Right ventricle myocardium inferior (tissue), 1 donor: ENCODE measurements at places on chromosomes 16 and 17.

GRCh38 chr16:10345629-10346028 lies 40.2 kb upstream of the ATF7IP2 start:
- DNase-seq, result no peak

GRCh38 chr17:33523577-33523981 lies 230.5 kb upstream of the ASIC2 start:
- DNase-seq, result no peak

DNA sequence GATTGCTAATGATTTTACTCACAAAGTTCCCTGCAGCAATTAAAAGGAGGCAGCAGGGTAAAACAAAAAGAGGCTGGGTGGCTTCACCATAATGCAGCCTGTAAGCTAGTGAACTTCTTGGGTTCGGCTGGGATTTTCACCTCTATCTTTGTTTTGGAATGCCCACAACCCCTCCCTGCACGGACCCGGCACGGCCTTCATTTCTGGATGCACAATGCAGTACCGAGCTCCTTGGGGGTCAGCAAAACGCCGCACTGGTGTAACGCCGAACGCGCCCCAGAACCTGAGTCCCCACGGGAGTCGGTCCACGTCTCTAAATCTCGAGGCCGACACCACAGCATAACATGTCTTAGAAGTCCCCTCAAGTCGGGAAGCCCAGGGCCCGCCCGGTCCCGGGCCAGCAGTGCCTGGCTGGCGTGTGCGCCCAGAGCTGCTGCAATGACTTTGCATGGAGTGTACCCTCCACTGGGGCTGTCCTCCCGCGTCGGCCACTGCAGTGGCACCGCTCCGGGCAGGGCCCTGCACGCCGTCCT lies 759 bp downstream of the UBE2O start:
- DNase-seq, result no peak

- no peak for DNase-seq
Measured at GRCh38 chr17:42525221-42525620, 10.8 kb upstream of the NAGLU start.

- DNase-seq, result no peak
Measured at GRCh38 chr16:73350707-73351452, 303.0 kb upstream of the ZFHX3 start.

DNA sequence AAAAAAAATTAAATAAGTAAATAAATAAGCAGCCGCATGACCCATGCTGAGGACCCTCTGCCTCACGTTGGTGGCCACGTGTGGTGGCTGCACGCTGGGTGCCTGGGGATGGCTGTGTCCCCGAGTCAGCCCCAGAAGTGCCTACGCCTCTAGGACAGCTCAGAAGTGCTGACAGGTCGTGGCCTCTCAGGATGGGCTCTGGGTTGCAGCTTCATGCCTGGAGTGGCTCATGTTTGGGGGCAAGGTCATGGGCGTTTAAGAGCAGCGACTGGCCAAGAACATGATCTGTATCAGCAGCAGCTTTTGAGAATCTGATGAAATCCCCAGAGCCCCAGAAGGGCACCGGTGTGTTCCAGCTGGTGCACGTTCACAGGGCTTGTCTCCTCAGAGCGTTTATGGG lies 26.8 kb upstream of the CAPN15 start:
- no peak for DNase-seq

GRCh38 chr17:76166906-76167305 lies 25.9 kb upstream of the FOXJ1 start:
- no peak for DNase-seq

DNA sequence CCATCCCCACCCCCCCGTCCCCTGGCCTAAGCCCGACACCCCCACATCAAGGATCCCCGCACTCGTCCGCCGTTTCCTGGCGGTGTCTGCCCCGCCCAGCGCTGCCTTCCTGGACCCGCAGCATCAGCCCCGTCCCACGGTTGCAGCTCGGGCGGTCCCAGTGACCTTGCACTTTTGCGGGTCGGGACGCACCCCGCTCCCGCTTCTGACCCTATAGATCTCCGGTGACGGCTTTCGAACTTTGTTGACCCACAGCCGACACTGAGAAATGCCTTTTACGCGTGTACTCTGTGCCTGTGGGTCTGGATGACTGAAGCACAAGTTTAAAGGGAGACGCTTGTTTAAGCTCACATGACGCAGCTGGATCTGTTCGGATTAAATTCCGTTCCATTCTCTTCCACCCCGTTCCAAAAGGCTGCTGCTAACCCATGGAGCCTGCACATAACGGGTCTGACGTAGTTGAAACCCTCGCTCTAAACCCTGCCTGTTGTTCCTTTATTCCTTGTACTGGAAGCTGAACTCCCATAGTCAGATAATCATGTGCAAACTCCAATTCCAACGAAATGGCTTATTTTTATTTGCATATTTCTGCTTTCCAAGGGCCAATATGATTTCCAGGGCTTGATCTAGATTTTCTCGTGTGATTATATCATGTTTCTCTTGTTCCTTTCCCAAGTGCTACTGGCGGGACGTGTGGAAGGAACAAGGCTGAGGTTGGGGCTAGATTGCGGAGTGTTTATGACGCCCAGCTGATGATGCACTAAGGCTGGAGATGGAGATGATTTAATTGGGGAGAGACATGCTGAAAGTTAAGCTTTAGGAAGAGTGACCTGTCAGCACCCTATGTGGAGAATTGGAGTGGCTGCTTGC lies 834 bp downstream of the FLYWCH1 start:
- peak; percentile 41 for DNase-seq
